ENCODE measurements at places on chromosomes 4 and X.

GRCh38 chr4:126027601-126028000, 712.8 kb downstream of the FAT4 start:
- no peak for DNase-seq

GRCh38 chr4:13160920-13161319, 323.2 kb downstream of the RAB28 start:
- no peak for DNase-seq

- DNase-seq = no peak
Observed at GRCh38 chr4:39043861-39044363, 11.7 kb upstream of the TMEM156 start.

DNA sequence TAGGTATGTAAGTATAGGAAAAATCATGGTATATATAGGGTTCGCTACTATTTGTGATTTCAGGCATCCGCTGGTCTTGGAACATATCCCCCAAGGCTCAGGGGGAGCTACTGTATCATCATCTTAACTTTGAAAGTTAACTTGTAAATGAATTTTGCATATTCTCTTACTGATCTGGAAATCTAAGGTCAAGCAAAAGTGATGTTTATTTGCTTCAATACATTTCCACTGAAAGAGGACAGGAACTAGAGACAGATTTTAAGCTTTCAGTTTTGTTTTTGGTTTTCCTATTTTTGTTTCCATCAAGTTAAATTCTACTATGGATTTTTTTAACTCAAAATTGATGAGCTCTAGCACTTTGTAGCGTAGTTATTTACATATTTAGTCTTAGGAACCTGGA, 56.2 kb downstream of the NAF1 start:
- no peak for DNase-seq

- no peak for DNase-seq
Observed at GRCh38 chrX:130704053-130705038, 198.7 kb downstream of the ENOX2 start.

All from cerebellar nuclear complex (tissue), 1 donor.